ENCODE measurements at places on chromosomes 5 and 9.

DNA sequence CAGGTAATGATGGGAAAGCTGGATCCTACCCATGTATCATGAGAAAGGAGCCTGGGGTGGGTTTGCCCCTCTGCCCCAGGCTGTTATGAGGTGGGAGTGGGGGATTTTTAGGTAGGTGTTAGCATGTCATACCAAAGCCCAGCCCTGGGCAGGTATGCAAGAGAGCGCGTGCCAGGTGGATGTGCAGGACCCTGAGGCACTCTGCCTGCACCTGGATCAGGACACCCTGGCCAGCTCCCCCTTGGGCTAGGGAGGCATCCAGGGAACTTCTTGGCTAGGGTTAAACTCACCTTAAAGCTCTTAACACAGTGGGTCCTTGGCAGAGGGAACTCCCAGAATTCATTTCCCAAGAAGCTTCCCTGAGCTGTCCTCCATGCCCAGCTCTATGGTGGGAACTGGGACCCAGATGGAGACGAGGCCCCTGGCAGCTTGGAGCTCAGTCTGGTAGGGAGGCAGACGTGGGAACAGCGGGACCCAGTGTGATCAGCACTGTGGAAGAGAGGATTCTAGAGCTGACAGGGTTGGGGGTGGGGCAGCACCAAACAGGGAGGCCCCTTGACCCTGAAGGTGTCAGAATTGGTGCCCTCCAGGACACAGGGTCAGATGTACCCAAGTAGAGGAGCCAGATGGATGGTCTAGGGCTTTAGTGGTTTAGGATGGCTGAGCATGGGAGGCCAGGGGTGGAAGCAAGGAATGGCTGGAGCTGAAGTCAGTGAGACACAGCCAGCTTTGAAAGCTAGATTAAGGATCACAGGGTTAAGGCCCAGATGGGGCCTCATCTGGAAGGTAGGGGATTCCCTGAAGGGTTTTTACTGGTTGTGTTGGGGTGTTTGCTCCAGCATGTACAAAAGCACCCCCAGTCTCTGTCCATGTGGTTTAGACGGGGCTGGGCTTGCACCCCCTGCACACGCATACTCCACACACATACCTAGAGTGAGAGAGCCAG lies 2.2 kb upstream of the PRR7 start:
- no peak for DNase-seq

GRCh38 chr9:92948038-92948534 lies 763 bp downstream of the FGD3 start:
- no peak for DNase-seq

DNA sequence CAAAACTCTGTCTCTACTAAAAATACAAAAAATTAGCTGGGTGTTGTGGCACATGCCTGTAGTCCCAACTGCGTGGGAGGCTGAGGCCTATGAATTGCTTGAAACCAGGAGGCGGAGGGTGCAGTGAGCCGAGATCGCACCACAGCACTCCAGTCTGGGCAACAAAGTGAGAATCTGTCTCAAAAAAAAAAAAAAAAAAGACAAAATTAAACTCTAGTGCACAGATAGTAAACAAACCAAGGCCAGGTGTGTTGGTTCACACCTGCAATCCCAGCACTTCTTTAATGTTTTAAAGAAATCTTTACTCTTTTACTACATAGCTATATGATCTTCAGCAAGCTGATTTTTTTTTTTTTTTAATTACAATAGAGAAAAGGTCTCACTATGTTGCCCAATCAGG lies 8.4 kb downstream of the ZCCHC10 start:
- no peak for DNase-seq

GRCh38 chr5:137136991-137137632 lies 362.0 kb downstream of the SPOCK1 start:
- no peak for DNase-seq

DNA sequence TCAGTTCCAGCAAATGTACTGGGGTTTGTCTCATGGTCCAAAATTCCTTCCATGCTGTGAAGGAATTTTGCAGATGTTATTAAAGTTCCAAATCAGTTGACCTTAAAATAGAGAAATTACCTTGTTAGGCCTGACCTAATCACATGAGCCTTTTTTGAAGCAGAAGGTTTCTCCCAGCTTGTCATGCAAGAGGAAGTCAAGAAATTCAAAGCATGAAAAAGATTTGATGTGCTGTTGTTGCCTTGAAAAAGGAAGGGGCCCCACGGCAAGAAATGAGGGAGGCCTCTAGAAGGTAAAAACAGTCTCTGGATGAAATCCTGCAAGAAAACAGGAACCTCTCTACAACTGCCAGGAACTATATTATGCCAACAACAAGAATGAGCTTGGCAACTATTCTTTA lies 24.2 kb upstream of the HAPLN1 start:
- DNase-seq = no peak

DNA sequence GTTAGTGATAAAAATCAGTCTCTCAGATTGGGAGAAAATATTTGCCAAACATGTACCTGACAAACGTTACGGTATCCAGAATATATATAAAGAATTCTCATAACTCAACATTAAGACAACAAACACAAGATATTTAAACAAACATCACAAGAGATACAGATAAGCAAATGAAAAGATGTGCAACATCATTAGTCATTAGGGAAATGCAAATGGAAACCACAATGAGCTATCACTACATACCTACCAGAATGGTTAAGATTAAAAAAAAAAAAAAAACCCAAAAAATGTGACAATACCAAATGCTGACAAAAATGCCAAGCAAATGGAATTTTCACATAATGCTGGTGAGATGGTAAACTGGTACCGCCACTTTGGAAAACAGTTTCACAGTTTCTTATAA lies 15.4 kb downstream of the CERT1 start:
- peak; percentile 4 for DNase-seq

- DNase-seq = no peak
These were observed 1050.0 kb upstream of the CDH10 start for GRCh38 chr5:25694801-25695200.

GRCh38 chr5:139654871-139655491 lies 6.8 kb downstream of the CXXC5 start:
- no peak for DNase-seq

GRCh38 chr5:147344861-147345260 lies 110.0 kb downstream of the STK32A start:
- no peak for DNase-seq

- no peak for DNase-seq
These were observed 67.5 kb upstream of the PLPP6 start for GRCh38 chr9:4594545-4594944.

GRCh38 chr9:34412336-34412735 lies 35.6 kb upstream of the MYORG start:
- no peak for DNase-seq

DNA sequence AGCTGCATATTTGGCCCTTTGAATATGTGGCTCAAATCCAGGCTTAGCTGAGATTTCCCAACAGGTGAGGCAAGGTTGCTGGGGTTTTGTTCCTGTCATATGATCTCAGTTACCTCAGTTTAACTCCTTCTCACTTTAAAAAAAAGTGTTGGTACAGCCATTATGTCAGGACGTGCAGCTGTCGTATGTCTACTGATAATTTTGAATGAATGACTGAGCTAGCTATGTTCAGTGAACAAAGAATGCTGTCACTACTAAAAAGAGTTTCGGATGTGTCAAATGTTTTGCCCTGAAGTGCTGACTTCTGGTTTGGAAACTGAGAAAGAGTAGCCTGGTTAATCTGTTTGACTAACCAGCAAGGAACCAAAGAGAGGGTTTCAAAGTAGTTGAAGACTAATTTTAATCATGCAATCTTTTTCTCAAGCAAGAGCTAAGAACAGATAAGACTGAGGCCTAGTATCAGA lies 106.3 kb upstream of the NR3C1 start:
- DNase-seq = no peak

DNA sequence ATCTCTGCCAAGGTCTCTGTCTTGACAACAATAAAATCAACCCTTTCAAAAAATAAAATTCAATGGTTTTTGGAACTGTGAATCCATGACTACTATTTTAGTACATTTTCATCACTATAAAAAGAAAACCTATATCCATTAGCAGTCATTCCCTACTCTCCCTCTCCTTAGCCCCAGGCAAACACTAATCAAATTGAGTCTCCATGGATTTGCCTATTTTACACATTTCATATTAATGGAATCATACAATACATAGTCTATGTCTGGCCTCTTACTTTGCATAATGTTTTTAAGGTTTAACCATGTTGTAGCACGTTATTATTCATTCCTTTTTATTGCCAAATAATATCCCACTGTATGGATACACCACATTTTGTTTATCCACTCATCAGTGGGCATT lies 24.1 kb downstream of the RIGI start:
- DNase-seq = no peak

DNA sequence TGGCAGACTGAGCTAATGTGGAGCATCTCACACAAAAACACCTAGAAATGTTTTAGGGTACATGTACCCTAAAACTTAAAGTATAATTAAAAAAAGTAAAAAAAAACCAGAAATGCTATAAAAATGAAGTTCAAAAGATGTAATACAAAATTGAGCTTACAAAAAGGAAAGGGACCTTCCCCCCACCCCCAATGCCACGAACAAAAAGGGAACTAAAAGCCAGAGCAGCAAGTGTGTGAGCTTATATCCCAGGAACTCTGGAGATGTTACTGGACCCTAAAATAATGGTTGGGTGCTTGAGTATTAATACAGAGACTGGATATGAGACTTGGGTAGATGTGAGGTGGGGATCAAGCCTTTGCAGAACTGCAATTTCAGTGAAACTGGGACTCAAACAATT lies 11.0 kb downstream of the SPATA9 start:
- no peak for DNase-seq

All from bronchial epithelial cell (primary cell).